ENCODE measurements at places on chromosomes 5 and 9.

DNA sequence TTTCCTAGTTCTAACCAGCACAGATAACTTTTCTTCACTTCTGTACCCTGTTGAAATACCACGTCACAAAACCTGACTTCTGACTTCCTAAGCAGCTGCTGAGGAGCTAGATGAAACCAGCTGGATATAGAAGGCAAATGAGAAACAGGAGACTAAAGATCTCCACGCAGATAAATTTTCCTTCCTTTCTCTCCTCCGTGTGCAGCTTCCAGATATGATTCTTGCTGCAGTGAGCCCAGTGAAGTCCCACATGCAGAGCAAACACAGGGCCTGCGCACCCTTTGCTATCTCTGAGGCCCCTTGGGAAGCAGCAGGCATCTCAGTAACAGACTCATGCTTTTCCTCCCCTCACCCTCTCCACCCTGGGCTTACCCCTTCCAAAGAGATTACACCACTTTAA lies 1638.3 kb downstream of the MAT2B start:
- no peak for DNase-seq

DNA sequence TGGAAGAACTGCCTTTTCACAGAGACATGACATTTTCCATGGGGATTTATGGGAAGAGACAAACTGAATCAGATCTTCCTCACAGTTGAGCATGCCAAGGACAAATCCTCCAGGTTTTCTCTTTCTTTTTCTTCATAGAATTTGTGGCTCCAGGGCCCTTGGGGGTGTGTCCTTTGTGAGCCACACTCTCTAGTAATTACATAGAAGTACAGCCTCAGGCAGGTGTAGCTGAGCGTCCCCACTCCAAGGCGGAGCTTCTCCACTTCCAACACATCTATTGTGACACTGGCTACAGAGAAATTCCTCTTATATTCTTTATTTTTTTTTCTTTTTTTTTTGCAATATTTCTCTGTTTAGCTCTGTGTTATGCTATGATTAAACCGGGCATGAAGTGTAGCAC lies 420.5 kb upstream of the CD180 start:
- DNase-seq = no peak

DNA sequence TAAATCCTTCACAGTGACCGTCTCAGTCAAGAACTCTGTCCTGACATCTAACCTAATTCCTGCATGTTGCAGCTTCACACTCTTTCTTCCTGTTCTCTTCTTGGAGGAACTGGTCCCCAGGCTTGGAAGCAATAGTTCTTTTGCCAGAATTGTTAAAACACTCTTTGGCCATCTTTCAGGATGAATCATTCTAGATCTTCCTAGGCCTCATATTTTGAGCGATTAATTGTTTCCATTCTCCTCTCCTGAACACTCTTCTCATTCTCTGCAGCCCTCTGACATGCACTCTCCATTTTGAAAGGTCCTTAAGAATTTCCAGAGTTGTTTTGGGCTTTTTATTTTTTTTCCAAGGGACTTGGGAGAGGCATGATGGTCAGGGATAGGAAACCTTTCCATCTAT lies 85.8 kb downstream of the FAM114A2 start:
- no peak for DNase-seq

- DNase-seq = no peak
Observed at GRCh38 chr5:86124333-86124732, 493.4 kb upstream of the COX7C start.

DNA sequence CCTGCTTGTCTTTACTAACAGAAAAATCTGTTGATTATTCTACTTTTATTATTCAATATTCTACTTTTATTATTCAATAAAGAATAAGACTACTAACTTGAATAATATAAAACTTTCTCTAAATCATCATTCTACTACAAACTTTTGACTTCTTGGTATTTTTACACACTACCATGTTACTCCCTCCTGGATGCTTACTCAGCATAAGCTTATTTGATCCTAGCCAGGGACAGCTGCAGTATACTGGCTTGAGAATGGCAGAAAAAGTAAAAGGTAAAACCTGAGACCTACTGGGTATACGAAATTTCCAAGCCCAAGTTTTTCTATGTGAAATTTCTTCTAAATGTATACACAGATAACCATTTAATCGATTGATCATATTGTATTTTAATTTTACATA lies 26.1 kb downstream of the PGGT1B start:
- DNase-seq = no peak

Data from activated CD4-positive, CD25-positive, alpha-beta regulatory T cell treated with anti-CD3 and anti-CD28 coated beads, Interleukin-2, amount 50 U/mL, for 16 hours (primary cell).